ENCODE measurements at places on chromosomes 6 and 20.

GRCh38 chr6:24504287-24504648 is 9.5 kb downstream of the ALDH5A1 start:
- no peak for DNase-seq

DNA sequence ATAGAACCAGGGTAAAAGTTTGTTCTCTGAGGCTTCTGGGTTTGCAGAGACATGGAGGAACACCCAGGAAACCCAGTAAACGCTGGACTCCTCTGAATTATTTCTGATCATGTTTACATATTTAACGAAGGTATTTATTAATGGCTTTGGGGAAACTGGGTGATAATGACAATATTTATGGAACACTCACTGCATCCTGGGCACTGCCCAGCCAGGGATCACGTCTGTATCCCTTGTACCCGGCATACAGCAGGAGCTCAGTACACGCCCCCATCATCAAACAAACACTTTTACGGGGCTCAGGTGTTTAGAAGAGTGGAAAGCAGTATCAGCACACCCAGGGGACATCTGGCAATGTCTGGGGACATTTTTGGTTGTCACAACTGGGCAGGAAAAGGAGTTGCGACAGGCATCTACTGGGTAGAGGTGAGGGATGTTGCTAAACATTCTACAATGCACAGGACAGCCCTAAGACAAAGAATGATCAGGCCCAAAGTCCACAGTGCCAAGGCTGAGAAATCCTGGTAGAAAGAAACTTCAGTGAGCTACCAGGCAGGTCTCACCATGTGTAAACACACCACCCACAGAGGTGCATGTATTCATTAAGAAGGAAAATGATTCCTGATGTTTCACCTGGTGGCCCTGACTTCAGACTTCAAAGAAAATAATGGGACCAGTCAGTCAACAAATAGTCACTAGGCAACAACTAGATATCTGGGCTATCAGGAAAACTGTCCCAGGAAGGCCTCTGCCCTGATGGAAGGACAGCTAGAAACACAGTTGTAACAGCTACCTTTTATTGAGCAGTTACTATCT is 35.3 kb downstream of the ZMYND8 start:
- DNase-seq: no peak

DNA sequence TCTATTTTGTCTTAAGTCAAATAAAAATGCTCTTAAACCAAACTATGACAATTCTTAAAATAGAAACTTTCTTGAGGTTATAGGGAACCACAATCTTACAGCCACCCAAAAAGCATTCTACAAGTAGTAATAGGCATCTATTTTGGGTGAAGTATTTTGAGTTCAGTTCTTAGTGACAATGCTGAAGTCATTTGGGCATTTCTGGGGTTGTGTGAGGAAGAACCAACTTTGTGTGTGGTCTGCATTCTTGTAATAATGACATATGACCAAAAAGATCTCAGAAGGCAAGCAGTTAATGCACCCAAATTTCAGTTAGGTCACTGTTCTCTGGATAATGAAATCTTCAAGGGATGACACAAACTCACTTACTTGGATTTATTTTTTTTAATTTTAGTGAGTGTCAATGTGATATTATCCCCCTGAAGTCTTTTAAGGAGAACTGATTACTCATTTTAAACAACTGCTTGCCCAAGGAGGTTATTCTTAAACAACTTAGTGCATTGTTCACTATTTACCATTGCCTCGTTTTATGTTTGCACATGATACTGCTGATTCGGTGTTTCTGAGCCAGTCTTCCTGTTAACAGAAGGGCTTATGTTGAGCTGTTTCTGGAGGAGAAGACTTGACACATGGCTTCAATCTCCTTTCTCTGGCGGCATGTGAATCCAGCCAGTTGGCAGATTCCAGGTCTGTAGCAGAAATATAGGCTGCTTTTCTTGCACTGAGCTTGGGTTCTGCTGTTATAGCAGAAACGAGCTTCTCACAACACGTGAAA is 618.9 kb downstream of the BCKDHB start:
- DNase-seq: no peak

DNA sequence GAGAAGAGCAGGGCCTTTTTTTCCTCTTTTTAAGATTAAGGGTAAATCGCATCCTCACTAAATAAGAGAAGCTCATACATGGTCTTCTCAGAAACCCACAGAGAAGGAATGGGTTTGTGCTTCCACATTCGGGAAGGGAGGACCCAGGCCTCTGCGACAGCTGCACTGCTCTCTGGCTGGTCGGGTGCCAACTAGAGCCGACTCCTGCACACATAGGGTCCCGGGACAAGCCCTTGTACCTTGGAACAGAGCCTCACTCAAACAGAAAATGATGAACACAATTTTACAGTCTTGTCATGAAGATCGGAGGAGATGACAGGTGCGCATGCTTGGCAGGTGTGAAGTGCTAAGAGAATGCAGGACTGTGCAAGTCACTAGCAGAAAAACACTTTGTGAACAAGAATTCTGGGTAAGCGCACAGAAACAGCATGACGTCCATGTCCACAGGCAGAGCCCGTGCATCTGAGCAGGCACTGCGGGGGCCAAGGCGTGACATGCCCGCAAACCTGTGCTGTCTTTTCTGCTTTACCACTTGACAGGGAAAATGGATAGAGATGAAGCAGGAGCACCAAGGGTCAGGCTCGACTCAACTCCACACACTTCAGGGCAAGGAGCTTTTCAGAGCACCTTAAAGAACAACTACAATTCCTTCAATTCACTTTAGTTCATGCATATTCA is 101.0 kb upstream of the MPC1 start:
- no peak for DNase-seq

GRCh38 chr6:108673602-108674001 is 112.9 kb downstream of the FOXO3 start:
- no peak for DNase-seq

- no peak for DNase-seq
Measured at GRCh38 chr20:49573900-49574416, 6.0 kb upstream of the PTGIS start.

DNA sequence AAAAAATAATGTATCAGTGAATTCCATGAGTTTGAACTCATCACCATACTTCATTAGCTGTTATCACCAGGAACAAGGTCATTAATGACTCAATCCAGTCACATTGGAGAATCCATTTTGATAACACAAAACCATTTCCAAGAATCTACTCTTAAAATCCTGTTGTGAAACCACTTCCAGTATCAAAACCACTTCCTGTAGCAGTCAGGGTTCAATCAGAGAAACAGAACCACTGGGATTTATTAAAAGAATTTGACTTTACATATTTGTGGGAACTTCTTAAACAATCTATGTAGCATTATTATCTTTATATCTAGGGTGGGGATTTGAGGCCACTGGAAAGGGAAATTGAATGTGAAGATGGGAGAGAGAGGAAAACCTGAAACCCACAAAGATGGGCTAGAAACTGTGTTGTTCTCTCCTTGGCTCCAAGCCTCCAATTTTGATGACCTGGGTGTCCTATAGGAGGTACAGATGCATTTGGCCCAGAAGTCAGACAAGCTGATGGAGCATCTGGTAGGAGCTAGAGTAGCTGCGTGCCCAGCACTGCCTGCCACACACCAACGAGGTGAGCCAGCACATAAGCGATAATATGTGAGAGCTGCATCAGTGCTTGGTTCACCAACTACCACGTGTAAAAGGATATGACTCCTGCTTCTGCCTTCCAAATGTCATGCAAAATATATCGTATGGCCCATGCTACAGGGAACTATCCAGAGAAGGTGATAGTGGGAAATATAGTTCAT is 117.0 kb downstream of the TMEM200A start:
- DNase-seq: no peak

DNA sequence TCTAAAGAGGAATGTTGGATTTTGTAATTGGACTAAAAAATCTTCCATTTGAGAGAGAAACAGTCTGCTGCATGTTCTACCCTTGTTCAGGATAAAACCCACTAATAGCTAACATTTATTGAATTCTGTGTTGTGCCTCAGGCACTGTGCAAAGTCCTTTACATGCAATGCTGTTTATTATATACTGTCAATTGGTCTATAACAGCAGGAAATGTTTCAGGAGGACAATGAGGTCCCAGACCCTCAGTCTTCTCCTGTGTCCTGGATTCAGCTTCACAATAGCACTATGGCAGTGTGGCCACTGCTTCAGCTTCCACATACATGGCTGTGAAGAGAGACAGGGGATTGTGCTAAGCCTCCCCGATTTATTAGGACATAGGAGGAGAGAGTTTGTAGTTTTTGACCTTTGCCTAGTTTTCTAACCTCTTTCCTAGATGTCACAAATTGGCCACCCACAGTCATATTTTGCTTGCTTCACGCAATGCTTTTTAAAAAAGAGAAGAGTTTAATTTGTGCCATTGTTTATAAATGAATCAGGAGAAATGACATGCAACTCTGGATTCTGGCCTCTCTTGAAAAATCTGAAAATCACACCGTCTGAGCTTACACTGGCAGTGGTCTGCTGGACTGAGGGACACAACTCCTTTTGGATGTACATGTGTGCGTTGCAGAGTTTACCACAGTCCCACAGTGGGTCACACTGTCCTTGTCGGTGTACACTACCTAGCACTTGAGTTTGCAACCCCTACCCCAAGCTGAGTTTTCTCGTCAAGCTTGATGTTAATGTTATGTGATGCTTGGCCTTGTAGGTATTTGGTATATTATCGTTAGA is 11.3 kb downstream of the PTPN1 start:
- no peak for DNase-seq

GRCh38 chr6:91141346-91141745 is 554.5 kb upstream of the MAP3K7 start:
- no peak for DNase-seq

GRCh38 chr6:105992315-105992961 is 93.7 kb upstream of the PRDM1 start:
- DNase-seq: peak; percentile 87

DNA sequence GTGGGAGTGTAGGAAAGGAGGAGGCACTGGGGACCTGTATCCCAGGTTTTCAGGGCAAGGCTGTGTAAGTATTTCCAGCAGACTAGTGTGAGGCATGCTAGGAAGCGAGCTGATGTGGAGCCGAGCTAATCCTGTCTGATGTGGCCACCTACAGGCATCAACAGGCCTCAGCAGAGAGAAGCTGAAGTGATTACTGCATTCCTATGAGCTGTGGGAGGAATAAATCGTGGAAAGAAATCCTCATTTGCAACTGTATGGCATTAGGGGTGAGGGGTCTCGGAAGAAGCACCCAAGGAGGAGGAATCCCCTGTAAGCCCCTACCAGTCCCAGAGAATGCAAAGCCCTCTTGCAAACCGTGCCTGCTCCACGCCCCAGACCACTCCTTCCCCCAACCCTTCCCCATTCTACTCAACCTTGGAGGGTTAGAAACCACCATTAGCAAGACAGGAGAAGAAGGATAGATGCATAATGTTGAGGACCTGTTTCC is 41.6 kb downstream of the C6orf15 start:
- no peak for DNase-seq

GRCh38 chr6:105921781-105922180 is 164.4 kb upstream of the PRDM1 start:
- DNase-seq: no peak

GRCh38 chr6:31356216-31356945 is 598 bp downstream of the HLA-B start:
- peak; percentile 46 for DNase-seq

GRCh38 chr6:42075159-42075838 is 25.0 kb downstream of the TAF8 start:
- peak; percentile 66 for DNase-seq

DNA sequence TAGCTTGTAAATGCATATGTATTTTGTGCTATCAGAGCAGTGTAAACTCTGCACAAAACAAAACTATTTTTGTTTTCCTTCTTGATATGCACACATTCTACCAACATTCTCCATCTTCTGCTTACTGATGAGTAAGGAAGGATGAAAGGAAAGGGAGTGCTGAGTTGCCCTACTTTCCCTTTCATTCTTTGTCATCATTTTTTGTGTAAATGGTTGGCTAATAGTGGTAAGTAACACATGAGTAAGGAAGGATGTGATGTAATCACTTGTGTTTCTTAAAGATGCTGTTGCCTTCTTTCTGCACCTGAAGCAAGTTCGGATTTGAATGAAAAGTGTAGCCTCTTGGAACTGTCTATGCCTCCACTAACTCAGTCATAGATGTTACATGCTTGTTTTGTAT is 4.6 kb upstream of the REV3L start:
- DNase-seq: no peak

DNA sequence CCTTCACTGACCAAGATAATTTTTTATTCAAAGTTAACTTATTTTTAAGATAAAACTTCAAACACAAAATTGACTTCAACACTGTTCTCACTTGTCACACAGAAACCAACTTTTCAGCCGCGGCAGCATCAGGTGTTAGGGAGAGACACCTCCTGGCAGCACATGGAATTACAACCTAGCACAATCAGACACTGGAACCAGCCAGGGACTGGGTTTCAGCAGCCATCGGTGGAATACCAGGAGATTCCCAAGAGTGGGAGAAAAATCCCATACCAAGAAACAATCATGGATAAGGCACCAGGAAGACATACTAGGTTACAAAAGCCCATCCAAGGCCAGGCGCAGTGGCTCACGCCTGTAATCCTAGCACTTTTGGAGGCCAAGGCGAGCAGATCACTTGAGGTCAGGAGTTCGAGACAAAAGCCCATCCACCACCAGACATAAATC is 70.0 kb downstream of the SNX5 start:
- peak; percentile 59 for DNase-seq

DNA sequence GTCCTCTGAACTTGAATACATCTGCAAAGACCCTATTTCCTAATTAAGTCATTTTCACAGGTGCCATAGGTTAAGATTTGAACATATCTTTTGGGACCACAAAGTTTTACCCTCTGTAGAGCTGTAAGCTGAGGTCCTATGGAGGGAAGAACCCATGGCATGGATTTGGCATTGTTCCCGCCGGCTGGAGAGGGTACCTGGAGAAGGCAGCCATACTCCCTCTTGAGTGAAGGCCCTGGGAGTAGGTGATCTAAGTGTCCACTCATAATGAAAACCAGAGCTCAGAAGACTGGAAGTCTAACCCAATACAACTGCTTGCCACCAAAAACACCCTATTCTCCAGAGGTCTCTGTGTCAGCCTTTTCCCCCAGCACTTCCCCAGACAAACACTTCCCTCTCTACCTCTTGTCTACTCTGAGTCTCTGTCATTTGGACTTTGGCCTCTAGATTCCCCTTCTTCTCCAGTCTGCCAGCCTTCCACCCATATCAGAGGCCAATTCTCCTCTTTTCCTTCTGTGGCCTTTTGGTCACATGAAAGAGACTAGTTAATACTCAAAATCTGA is 363.9 kb downstream of the MAFB start:
- DNase-seq: no peak

- no peak for DNase-seq
Measured at GRCh38 chr20:47269309-47270165, 87.0 kb downstream of the ZMYND8 start.

- no peak for DNase-seq
Measured at GRCh38 chr6:166541366-166541765, 45.1 kb downstream of the RAMACL start.

DNA sequence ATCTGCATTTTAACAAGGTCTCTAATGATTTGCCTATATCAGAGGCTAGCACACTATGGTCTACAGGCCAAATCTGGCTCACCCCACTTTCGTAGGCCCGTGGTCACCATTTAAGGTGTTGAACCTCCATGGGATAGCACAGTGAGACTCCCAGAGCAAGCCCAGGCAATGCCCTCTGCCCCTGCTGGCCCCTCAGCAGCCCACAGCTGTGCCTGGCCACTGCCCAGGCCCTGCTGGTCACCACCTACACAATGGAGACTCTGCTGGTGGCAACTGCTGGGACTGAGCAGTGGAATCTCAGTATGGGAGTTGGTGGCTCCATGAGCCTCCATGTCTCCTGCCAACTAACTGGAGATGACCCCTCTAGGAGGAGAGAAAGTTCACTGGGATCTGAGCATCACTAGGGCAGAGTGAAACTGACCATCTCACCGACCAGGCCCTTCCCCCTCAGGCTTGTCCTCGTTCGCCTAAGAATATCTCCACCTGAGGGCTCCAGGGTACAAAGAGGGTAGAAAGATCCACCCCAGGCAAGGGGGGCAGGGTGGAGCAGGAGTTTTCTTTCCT is 2.3 kb downstream of the ANKRD66 start:
- no peak for DNase-seq
